AG09319 (cell line): ENCODE measurements at places on chromosomes 3 and 15.

DNA sequence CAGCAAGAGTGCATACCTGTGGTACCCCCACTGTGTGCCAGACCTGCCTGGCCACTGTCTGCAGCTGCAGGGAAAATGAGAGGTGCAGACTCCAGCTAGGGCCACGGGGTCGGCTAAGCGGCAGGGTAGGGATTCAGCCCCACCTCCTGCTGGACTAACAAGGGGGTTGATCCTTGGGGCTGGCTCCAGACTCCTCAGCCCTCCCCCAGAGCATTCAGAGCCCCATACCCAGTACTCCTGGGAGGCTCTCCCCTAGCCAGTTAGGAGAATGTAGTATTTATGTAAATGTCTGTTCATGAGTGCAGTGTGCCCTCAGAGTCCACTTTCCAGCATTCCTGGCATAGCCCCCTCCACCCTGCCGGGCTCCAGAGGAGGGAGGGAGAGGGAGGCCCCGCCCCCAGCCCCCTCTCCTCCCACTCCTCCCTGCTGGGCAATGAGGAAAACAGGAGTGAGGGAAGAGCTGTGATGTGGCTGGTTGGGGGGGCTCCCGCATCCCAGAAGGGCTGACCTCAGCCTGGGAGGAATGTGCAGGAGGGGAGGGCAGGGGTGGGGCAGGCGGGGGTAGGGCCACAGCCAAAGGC lies 4.5 kb upstream of the SEMA3B start:
- DNase-seq, result peak; percentile 85

DNA sequence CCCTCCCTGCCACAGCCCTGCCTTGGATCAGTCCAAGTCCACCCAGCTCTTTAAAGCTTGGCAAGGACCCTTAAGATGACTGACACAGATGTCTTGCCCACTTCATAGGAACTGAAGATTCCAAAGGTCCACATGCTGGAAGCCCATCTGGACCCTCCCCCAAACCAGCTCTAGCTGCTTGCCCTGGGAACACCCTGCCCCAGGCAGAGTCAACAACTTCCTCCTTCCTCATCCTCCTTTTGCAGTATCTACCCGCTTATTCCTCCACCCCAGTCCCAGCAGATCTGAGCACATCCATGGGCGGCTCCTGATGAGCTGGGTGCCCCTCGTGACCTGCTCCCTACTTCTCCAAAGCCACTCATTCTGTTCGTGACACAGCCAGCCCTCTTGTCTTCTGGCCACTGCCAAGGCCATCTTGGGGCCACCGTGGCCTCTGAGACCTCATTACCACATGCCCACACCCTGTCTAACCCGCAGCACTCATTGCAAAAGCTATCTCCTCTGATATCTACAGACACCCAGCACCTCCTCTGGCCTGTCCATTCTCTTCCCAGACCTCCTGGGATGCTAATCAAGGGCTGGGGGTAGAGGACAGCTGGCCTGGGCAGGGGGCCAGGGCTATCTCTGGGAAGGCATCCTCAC lies 2.0 kb upstream of the PFKFB4 start:
- DNase-seq, result no peak

DNA sequence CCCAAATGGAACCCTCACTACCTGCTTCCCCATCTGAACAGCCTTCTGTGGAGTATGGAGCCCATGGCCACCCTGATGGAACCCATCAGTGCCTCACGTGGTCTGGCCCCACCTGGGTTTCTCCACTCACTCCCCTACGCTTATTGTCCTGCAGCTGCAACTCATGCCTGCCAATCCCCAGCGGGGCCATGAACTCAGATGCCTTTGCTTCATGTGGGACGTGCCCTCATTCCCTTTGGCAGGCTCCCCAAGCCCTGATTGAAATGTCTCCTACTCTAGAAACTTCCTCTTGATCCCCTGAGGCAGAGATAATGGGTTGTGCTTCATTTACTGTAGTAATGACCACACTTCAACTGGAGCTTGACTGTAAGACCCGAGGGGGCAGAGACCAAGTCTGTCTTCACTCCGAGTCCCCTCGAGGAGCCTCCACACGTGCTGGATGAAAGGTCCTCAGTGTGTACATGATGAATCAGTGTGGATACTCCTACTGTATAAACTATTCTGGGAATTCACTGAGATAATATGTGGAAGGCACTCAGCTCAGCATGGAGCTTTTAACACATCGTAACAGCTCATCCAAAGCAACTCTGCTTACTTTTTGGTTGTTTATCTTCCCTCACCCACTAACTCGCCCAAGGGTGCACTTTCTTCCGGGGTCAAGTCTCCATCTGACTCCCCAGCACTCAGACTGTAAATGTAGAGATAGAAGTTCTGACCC lies 232.8 kb upstream of the BHLHE40 start:
- no peak for DNase-seq

- DNase-seq, result no peak
These were observed 28.7 kb downstream of the DLEC1 start for GRCh38 chr3:38067508-38068233.

DNA sequence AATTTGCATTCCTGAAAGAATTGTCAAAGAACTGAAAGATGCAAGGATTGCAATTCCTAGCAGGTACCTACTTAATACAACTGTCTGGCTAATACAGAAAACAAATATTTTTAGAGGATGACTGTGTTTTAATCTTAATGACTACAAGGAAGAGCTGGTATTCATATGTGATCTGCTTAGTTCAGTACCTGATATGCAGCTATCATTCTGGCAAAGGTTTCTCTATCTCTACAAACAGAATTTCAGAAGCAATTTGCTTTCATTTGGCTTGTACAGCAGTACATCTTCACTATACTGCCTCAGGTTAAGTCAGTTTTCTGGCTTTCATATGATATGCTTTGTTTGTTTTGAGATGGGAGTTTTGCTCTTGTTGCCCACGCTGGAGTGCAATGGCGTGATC lies 51.3 kb downstream of the TBL1XR1 start:
- DNase-seq, result no peak

GRCh38 chr3:53078656-53079055 lies 32.8 kb upstream of the SFMBT1 start:
- no peak for DNase-seq

- DNase-seq, result no peak
These were observed 263.9 kb downstream of the CHST2 start for GRCh38 chr3:143383421-143383820.

- DNase-seq, result no peak
These were observed 127.6 kb upstream of the ACP3 start for GRCh38 chr3:132189601-132190000.

DNA sequence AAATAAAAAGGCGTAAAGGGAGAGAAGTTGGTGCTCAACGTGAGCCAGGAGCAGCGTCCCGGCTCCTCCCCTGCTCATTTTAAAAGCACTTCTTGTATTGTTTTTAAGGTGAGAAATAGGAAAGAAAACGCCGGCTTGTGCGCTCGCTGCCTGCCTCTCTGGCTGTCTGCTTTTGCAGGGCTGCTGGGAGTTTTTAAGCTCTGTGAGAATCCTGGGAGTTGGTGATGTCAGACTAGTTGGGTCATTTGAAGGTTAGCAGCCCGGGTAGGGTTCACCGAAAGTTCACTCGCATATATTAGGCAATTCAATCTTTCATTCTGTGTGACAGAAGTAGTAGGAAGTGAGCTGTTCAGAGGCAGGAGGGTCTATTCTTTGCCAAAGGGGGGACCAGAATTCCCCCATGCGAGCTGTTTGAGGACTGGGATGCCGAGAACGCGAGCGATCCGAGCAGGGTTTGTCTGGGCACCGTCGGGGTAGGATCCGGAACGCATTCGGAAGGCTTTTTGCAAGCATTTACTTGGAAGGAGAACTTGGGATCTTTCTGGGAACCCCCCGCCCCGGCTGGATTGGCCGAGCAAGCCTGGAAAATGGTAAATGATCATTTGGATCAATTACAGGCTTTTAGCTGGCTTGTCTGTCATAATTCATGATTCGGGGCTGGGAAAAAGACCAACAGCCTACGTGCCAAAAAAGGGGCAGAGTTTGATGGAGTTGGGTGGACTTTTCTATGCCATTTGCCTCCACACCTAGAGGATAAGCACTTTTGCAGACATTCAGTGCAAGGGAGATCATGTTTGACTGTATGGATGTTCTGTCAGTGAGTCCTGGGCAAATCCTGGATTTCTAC lies at the start of gene RARB:
Gene RARB (plus strand): TSS at position 322 of the 847 bp plus-strand sequence. CDS start 469 bp downstream, at position 791.
- DNase-seq, result peak; percentile 66

DNA sequence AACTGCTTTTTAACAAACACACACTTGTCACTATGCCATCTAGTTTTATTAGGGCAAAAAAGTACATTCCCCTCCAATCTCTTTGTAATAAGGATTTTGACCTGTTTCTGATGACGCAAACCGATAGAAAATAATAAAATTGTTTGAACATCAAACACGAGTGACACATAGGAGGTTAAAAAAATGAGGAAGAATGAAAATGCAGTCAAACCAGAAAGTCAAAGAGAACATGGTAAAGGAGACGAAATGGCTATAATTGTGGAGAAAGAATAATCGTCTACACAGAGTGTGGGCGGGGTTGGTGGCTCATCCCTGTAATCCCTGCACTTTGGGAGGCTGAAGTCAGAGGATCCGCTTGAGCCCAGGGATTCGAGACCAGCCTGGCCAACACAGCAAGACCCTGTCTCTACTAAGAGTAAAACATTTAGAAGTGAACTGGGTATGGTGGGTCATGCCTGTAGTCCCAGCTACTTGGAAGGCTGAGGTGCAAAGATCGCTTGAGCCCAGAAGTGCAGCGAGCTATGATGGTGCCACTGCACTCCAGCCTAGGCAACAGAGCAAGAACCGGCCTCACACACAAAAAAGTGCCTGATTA lies 83.2 kb downstream of the MEIS2 start:
- no peak for DNase-seq

- no peak for DNase-seq
These were observed 81.0 kb downstream of the TRAK1 start for GRCh38 chr3:42172047-42172654.

- no peak for DNase-seq
These were observed 82.2 kb downstream of the TRAK1 start for GRCh38 chr3:42173307-42173706.

GRCh38 chr15:77496715-77497109 lies 76.0 kb downstream of the HMG20A start:
- DNase-seq, result peak; percentile 98

DNA sequence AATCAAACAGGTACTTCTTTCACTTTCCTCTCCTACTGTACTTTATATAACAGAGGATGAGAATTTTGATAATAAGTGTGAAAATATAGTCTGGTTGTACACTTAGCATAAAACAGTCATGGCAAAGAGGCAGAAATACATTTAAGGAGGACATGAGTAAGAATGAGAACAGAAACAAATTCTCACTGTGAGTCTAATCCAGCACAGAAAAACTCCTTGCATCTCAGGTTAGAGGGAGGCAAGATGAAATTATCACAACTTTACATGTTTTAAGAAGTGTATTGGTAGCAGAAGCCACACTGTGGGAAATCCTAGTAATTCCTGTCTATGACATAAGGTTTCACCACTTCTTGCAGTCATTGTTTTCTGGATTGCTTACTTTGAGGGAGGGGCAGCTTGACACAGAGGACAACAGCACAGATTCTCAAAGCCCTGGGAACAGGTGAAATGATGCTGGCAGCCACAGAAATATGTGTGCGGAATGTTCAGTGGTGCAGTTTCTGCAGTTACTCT lies 733.6 kb upstream of the GBE1 start:
- DNase-seq, result no peak

DNA sequence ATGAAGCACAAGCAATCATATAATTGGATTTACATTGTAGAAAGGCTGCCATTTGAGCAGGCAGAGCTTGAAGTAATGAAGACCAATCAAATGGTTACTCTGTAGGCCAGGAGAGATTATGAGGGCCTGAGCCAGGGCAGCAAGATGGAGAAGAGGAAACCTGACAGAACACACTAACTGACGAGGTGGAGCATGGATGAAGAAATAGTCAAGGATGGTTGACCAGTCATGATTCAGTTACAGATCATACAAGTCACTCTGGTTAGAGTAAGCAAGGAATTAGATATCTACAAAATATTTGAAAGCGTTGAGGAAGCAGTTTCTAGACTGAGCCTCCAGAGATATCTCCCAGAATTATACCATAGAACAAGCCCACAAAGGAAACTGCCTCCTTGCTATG lies 101.8 kb upstream of the THSD4 start:
- no peak for DNase-seq

DNA sequence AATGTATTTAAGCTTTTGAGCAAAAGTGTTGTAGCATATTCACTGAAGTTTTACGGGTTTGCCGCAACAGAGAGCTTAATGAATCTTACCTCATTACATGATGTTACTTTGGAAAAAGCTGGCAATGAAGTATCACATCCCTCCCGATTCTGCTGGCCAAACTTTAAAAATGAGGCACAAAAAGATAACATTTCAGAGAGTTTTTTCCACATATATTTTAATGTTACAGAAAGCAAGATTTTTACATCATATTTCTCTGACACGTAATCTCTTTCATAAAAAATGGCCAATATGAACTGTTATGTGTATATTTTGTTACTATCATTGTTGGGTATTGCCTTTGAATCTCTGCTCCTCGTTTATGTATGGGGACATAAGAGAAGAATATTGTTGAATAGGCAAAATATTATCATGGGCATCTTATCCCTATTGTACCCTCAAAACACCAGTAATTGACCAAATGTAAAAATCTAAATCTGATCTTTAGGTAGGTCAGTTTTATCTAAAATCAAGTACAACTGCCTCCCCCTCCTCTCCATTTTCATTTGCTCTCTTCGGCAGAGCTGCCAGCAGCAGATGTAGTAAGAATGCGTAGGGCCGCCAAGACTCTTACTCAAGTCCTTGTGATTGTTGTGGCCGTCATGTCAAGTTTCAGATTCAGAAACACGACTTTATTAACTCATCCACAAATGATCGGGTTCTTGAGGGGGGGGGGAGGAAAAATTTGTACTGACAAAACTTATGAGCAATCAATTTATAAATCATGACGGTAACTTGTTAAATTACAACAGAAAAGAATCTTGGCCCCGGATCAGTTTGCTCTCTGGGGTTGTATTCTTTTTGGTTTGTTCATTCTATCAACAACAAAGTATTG lies 106.7 kb upstream of the THRB start:
- no peak for DNase-seq

- DNase-seq, result no peak
These were observed 417.5 kb downstream of the TUSC7 start for GRCh38 chr3:117126946-117127546.

- no peak for DNase-seq
These were observed 167.4 kb upstream of the SMAD3 start for GRCh38 chr15:66897971-66898370.

- no peak for DNase-seq
These were observed 100.1 kb upstream of the NEO1 start for GRCh38 chr15:72952151-72952550.

- no peak for DNase-seq
These were observed 16.5 kb downstream of the TRPM7 start for GRCh38 chr15:50670115-50670514.

- DNase-seq, result no peak
These were observed 25.4 kb upstream of the LSAMP start for GRCh38 chr3:116470605-116471197.

GRCh38 chr15:71716990-71717389 lies 93.4 kb upstream of the NR2E3 start:
- DNase-seq, result no peak

- no peak for DNase-seq
These were observed 2.1 kb upstream of the GLCE start for GRCh38 chr15:69158201-69158842.

DNA sequence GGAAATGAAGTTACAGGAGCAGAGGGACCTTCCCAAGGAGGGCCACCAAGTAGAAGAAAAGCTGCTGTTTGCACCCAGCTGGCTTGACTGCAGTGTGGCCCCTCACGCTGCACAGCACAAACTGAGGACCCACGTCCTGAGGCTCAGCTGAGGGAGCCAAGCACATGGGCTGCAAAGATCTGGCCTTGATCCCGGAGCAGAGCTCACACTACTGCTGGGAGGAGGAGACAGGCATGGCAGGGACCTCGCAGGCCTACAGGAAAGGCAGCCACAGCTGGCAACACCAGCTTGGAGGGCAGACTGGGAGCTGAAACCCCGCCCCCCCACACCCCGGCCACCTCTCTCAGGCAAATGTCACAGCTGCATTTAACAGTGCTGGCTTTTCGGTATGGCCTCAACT lies 39.7 kb downstream of the KLHL25 start:
- DNase-seq, result no peak
